ENCODE measurements at places on chromosomes 12 and 14.

DNA sequence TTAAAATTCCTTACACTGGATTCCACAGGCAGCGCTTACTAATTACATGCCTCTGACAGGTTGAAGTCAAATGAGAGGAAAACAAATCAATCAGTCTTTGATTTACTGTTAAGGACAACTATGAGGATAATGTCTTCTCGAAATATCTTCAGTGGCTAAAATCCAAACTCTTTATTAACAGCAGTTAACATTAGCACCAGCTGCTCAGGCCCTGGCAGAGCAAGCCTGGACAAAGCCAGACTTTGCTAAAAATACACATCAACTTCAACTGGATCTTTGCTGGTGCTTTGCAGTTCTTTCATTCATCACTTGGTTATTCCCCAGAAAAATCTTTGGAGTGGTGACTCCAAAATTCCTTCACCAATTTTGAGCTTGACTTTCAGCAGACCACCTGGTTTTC is 98.7 kb downstream of the HECTD4 start:
- no peak for DNase-seq

DNA sequence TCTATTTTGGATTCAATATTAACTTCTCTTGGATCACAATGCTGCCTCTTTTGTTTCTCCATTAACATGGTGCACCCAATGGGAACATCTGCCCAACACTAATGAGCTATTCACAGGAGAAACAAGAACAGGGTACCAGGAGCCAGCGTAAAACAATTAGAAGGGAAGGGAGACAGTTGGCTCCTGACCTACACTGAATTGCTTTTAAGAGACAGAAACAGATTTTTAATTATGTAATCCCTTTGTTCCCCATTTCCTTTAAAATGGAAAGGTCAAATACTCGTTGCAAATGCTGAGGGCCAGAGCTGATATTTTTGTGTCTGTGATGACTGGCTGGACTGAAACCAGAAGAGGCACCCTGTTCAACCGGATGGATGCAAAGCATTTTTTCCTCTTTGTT is 108.3 kb downstream of the SEC23A start:
- DNase-seq = no peak

GRCh38 chr12:52990206-52990605 is 16.1 kb upstream of the EIF4B start:
- DNase-seq = peak; percentile 57

DNA sequence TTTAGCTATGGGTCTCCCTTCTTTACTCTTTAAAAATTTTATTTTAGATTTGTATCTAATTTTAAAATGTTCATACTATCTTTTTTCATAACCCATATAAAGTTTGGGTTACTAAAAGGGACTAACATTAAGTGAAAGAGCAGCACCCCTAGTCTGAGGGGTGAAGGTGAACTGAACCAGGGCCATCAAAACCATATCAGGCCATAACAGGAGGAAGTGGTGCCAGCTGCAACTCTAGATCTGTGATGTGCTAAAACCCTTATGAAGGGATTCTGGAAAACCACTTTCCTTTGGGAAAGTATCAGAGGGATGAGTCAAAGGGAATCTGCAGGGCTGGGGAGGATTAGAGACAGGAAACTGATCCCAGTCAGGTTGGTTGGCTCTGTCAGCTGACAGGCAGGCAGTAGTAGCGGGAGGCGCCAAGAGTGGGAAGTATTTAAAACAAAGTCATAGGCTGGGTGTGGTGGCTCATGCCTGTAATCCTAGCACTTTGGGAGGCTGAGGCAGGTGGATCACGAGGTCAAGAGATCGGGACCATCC is 162.5 kb downstream of the PPM1H start:
- peak; percentile 93 for DNase-seq

GRCh38 chr14:70045844-70046535 is 142.8 kb downstream of the SLC8A3 start:
- DNase-seq = no peak

GRCh38 chr12:3365463-3366411 is 125.3 kb upstream of the PRMT8 start:
- DNase-seq = no peak

DNA sequence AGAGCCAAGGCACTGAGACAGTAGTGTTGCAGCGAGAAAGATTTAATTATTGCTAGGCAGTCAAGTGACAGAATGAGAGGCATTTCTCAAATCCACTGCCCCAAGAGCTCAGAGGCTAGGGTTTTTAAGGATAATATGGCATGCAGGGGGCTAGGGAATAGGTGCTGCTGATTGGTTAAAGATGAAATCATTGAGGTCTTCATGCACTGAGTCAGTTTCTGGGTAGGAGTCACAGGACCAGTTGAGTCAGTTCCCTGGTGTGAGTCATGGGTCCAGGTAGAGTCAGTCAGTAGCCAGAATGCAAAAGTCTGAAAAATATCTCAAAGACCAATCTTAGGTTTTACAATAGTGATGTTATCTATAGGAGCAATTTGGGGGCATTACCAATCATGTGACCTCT is 323.8 kb downstream of the RGS6 start:
- peak; percentile 0 for DNase-seq

DNA sequence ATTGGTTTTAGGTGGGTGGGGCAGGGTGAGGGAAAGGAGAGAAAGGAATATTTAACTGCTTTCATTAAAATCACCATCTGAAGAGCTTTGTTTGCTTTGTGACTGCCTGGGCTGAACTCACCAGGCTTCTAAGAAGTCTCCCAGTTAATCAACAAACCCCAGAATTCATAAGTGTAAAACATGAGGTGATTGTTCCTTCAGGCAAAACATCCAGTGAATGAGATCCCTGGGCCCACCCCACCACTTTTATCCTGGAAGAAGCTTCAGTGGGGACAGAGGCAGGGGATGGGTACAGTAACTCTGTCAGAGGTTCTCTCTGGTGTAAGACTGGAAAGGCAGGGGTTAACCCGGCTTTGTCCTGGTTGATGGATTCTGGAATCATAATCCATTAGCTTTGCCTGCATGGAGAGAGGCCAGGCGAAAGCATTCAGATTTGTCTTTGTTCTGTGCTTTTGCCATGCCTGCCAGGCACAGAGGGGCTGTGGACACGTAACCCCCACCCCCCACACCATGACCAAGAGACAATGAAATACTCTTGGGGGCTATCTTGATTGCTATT is 16.7 kb downstream of the PDE1B start:
- DNase-seq = no peak

GRCh38 chr12:83153177-83153576 is 466.5 kb downstream of the TMTC2 start:
- DNase-seq = no peak

DNA sequence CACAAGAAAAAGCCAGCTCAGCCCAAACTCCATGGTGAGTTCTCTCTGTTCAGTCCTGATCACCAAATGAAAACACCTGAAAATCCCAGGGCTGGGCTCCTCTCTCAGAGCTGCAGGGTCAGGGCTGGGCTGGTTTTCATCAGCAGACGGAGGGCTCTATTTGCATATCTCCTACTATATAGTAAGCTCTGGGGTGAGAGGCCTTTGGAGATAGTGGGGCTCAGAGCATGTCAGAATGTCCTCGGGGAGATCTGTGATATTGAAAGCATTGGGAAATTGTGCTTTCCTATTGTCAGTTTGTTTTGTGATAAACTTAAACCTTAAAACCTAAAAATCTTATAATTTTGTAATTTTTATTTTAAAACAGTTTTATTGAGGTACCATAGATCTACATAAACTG is 742.6 kb downstream of the TMEM121 start:
- DNase-seq = no peak

GRCh38 chr14:68649476-68650189 is 143.2 kb downstream of the ZFP36L1 start:
- no peak for DNase-seq

DNA sequence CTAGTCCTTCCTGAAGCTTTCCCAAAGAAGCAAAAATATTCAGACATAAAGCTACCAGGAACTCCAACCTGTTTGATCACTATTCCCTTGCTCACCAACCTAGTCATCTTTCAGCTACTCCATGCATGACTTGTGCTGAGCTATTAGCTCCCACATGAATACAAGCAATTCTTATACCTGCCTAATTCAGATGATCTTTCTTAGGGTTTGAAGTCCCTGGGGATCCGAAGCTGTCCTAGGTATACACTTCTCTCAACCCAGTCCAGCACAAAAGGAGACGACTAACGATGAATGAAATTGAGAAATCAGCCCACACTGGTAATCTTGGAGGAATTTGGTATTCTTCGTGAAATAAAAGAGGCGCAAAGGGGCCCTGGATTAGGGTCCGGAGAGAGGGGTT is 631 bp upstream of the PTGR2 start:
- DNase-seq = no peak

DNA sequence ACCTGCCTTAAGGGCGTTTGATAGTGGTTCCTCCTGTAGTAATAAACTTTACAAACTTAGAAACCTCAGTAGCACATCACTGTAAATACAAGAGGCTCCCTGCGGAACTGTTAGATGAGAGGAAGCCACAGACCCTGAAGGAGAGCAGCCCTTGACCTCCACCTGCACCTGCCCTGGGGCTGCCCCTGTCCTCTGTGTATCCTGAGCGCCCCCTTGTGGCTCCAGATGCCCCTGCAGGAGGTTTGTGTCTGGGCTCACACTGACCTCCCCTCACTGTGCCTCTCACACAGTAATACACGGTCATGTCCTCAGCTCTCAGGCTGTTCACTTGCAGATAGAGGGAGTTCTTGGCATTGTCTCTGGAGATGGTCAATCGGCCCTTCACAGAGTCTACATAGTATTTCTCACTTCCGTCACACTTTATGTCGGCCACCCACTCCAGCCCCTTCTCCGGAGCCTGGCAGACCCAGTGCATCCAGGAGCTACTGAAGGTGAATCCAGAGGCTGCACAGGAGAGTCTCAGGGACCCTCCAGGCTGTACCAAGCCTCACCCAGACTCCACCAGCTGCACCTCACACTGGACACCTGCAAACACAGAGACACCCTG is 1059.8 kb downstream of the TMEM121 start:
- DNase-seq = no peak

GRCh38 chr14:53044486-53044885 is 93.6 kb upstream of the FERMT2 start:
- DNase-seq = peak; percentile 24

DNA sequence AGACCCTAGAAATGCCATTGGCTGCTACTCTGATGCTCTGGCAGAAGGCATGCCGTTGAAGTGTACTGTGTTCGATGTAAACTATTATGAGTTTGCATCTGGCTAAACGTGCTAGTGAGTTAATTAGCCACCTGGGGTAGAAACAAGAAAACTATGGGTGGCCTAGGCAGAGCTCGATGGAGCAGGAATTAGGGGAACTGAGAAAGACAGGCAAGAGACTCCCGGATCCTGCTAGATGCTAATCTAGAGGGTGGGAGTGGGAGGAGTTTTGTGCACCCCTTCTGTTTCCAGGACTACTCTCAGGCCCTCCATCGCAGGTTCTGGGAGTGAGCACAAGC is 32.0 kb downstream of the TMEM63C start:
- DNase-seq = no peak

DNA sequence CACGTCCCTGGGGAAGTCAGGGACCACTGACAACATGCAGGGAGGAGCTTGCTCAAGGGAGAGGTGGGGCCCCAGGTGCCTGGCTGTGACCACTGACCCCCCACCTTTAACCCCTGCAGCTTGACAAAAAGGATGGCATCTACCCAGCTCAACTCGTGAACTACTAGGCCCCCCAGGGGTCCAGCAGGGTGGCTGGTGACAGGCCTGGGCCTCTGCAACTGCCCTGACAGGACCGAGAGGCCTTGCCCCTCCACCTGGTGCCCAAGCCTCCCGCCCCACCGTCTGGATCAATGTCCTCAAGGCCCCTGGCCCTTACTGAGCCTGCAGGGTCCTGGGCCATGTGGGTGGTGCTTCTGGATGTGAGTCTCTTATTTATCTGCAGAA is 26.3 kb downstream of the HIP1R start:
- no peak for DNase-seq

- no peak for DNase-seq
These were observed 47.4 kb downstream of the NAA25 start for GRCh38 chr12:112061137-112061536.

GRCh38 chr12:70332236-70332635 is 33.9 kb upstream of the KCNMB4 start:
- DNase-seq = no peak

DNA sequence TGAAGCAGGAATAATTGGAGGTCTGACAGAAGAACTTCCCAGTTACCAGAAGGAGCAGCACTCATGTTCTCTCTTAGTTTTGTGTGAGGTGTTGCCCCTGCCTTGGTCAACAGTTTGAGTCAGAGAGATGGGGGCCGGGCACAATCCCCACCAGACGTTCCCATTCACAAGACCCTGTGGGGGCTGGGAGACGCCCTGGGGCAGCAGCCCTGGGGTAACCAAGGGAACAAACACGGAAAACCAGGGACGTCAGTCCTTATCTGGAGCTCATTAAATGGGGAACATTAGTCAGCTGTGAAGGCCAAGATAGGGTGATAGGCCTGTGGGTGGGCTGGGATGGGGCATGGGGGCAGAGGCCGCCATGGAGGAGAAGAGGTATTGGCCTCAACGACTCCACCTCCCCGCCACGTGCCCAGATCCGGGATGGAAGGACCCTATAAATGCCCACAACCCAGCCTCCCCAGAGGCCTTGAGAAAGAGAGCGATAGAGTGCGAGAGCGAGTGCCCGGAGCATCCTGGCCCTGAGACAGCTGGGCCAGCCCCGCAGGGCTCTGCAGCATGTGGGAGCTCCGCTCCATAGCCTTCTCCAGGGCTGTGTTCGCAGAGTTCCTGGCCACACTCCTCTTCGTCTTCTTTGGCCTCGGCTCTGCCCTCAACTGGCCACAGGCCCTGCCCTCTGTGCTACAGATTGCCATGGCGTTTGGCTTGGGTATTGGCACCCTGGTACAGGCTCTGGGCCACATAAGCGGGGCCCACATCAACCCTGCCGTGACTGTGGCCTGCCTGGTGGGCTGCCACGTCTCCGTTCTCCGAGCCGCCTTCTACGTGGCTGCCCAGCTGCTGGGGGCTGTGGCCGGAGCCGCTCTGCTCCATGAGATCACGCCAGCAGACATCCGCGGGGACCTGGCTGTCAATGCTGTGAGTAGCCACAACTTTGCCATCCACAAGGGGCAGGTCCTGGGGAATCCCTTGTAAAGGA is at the start of gene AQP2:
Gene AQP2 (plus strand): TSS at position 465 of the 979 bp plus-strand sequence. CDS start 94 bp downstream, at position 559.
- DNase-seq = no peak

DNA sequence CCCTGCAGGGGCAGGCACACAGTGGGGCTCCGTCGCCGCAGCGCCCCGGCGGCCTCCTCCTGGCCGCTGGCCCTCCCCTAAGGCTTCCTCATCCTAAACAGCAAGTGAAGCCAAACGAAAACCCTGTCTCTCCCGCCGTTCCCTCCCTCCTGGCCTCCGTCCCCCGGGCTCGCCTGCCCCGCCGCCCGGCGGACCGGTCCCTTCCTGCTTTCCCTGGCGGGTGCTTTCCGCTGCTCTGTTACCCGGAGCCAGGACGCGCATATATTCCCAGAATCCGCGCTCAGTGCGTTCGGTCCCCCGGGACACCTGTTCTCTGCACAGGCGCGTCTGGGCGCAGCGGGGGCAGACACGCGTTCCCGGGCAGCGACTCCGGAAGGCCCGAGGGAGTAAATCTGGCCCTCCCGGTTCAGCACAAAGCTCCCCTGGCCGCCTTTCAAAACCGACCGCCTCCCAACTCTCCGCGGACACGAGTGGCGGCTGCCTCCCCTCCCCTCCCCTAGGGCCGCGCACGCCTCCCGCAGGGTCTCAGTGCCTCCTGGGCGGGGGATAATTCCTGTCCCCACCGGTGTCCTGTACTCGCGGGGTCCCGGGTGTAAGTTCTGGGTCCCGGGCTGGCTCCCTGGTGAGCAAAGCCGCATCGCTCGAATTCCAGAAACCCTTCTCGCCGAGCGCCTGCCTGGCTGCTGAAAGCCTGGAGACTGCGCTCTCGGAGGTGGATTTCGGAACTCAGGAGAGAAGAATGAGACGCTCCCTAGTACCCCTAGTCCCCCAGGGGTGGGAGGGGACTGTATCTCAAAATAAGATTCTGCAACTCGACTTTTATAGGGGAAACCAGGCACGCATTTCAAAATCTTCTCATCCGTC is 21.4 kb upstream of the CEP170B start:
- DNase-seq = no peak

All from A172 (cell line).